Fibroblast of skin of left biceps (primary cell): ENCODE measurements at places on chromosomes 11 and 22.

DNA sequence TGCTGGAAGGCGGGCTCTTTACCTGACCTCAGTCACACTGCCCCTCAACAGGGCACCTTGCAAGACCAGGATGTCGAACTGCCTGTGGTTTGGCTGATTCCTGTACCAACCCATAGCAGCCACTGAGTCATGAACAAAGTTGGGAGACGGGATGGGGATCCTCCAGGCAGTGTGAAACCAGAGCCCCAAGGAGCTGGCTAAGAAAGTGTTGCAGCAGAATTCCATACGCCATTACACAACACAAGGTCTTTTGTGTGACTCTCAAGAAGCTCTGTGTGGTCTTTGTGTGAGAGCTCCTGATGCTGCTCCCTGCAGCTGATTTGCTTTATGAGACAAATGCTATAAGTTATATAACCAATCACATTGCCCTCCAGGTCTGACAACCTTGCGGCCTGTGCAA, 617.7 kb downstream of the OPCML start:
- no peak for DNase-seq

GRCh38 chr22:32323513-32324164, 34.0 kb upstream of the RFPL3 start:
- no peak for DNase-seq

DNA sequence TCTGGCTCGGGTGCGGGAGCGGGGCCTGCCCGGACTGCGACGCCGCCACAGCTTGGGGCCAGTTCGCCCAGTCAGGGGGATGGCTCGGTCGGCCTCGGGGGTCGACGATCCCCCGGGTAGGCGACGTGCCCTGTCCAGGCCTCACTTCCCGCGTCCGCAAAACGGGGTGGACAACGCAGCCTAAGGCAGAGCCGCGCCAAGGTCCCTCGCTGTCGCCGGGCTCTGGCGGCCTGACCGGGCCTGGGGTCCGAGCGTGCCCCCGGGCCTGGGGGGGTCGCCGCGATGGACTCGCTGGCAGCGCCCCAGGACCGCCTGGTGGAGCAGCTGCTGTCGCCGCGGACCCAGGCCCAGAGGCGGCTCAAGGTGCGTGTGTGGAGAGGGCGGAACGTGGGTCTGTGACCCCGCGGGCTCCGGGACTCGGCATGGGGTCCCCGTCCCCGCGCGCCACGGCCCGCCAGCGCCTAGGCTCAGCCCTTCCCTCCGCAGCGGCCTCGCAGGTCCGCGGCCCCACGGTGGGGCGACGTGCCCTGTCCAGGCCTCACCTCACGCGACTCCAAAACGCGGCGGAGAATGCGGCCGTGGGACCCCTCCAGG, 4.2 kb downstream of the SEPTIN5 start:
- no peak for DNase-seq

DNA sequence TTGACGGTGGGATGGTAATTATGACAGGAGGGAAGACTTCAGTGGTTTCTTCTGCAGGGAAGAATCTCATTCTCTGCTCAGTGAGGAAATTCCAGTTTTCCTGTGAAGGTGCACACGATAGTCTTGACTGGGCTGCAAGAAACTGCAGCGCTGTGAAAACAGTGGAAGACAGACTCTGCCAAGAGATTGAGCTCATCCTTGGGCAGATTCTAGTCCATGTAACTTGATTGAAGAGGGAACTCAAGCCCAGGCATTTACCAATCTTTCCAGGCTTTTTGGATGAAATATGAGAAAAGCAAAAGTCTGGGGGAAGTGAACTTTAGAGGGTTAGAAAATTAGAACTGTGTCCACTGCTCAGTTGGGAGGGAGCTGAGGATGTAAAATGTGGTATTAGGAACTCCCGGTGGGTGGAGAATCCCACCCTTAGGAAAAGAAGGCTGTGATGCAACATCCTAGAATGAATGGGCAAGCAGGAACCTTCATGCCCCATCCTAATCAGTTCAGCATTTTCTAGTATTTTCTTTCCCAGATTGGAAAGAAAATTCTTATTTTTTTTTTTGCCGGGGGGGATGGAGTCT, 212.6 kb downstream of the DBX1 start:
- no peak for DNase-seq

GRCh38 chr11:90426442-90426841, 203.6 kb upstream of the CHORDC1 start:
- DNase-seq, result no peak

GRCh38 chr22:22199634-22200033, 45.0 kb upstream of the VPREB1 start:
- no peak for DNase-seq

GRCh38 chr11:10594407-10594806, 25.9 kb upstream of the LYVE1 start:
- no peak for DNase-seq

- no peak for DNase-seq
Measured at GRCh38 chr22:24330636-24331035, 60.0 kb downstream of the SPECC1L start.

DNA sequence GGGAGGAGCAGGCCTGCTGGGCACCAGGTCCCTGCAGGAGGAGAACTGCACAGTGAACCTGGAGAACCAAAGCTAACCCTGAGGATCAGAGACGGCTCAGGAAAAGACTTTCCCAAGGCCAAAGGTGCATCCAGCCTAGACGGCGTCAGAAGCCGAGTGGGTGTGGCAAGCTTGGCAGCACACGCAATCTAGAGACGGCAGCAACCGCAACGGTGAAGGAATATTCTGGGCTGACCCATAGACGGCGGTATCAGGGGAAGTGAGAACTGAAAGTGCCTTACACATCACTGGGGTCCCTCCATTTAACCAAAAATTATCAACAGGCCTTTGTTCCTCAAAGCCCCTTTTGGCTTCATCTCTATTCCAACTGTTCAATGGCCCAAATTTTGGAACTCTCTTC, 26.2 kb downstream of the SPATA19 start:
- no peak for DNase-seq

DNA sequence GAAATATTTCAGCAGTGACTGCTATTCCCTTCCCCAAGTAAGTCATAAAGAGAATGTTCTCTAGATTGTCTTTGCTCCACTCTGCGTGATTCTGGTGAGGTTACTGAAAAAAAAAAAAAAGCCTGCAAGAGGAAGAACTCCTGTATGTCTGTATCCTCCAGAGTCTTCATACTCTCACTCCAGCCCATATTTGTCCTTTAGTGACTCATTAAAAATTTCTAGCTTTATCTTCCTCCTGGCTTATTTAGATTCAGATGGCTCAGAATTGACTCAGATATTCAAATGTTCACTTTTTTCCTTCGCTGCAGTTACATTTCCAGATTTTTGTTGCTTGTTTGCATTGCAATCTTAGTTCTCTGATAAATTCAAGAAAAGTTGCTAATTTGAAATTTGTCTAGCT, 76.3 kb upstream of the CNTN5 start:
- no peak for DNase-seq

GRCh38 chr11:114308689-114309089, 12.5 kb downstream of the NNMT start:
- DNase-seq, result no peak

- DNase-seq, result no peak
Measured at GRCh38 chr22:42307806-42308563, 37.5 kb upstream of the TCF20 start.

DNA sequence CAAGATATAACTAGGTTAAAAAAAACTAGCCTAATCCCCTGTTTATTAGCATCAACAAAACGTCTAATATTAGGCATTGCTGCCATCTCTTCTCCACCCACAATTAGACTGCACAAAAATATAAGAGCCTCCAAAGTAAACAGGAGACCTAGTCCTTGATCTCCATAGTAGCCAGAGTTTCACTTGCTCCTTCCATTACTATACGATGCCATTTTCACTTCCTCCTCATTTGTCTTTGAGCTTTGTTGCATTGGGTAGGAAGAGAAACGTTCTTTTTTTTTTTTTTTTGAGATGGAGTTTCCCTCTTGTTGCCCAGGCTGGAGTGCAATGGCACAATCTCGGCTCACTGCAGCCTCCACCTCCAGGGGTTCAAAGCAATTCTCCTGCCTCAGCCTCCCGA, 42.3 kb upstream of the RDX start:
- DNase-seq, result no peak

GRCh38 chr22:42368379-42369249, 63.6 kb downstream of the NFAM1 start:
- DNase-seq, result no peak

GRCh38 chr11:64224151-64224890, 1.7 kb downstream of the TRPT1 start:
- DNase-seq, result no peak

GRCh38 chr11:121688860-121689614, 236.3 kb upstream of the SORL1-AS1 start:
- DNase-seq, result no peak

DNA sequence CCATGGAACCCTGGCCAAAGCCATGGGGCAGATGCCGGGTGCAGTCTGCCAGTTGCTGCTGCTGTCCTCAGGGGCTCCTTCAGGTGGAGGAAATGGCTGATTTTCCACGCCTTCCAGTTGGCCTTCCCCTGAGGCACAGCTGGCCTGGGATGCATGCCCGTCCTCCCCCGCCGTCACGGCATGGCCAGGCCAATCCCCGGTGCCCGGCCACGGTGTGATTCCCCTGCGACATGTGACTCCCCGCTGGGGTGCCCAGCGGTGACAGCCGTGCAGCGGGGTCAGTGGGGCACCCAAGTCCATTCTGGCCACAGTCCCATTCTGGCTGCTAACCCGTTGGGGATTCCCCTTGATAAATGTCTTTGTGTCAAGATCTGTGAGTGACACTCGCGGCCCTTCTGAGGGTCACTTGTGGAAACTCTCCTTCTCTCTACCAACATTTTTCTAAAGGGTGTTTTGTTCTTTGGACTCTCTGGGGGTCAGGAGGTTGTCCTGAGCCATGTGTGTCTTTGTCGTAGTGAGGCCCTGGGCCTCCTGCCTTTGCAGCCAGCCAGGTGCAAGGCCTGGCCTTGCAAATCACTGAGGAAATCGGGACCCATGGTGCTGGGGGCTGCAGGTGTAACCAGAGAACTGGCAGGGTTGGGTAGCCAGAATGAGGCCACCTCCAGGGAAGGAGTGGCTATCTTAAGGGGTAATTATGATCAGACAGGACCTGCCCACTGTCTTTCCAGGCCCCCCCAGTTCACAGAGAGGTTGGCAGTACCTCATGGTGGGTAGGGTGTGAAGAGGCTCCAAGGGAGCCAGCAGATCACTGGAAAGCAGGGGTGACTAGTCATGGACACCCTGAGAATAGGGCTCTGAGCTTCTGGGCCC, 37.1 kb downstream of the KCNQ1OT1 start:
- DNase-seq, result no peak

DNA sequence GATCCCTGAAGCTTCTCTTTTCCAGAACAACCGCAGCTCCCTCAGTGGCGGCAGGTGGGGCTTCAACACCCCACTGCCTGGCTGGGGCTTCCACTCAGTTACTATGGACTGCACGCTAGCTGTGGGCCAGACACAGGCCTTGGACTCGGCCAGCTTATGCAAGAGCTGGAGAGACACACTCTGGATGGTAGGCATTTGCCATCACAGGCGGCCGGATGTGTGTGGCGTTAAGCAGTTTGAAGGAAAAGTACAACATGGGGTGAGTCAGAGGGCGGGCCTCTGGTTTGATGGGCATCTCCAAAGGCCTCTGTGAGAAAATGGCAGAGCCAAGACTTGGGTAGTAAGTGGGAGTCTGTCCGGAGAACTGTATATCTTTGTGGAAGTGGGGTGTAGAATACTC, 17.6 kb downstream of the KCNJ4 start:
- no peak for DNase-seq

GRCh38 chr11:6365659-6366058, 24.6 kb upstream of the SMPD1 start:
- no peak for DNase-seq

DNA sequence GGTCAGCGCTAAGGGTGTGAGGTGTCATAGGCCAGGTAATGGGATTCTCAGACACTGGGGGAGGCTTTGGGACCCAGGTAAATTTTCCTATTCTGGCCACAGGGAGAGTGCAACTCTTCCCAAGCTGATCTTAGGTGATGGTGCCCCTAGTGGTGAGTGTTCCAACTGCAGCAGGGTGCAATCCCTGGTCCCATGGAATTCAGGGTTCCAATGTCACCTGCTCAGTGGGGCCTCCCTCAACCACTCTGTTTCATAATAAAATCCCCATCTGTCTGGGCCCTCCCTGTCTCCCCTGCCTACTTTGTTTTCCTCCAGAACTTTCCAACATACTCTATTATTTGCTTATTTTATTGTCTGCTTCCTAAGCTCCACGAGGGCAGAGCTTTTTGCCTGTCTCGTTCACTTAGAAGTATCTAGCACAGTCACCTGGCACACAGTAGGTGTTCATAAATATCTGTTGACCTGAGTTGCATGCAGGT, 2.9 kb upstream of the SGSM1 start:
- DNase-seq, result no peak

DNA sequence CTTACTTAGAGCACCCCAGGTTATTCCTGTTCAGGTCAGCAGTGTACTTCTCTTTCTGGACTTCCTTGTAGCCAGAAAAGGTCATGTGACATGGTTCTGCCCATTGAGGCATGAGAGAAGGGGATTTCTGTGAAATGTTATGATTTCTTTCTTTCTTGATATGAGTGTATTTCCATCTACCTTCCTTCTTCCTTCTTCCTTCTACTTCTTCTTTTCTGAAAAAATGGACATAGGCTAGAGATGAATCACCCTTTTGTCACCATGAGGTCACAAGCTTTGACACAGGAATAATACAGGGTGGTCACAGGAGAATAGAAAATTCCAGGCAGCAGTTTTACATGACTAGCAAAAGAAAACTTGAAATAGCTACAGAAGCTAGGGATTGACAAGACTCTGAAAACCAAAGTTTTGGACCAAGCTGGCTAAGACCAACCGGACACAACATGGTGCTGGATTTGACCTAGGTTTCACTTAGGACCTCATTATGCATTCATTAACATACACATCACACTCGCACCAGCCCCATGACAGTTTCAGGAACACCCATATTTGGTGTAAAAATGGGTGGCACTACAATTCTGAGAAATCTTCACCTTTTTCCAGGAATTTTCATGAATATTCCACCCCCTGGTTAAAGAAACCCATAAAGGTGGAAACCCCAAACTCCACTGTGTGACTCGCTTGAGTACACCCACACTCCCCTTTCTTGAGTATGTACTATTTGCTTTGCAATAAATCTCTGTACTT, 21.2 kb upstream of the MAP6 start:
- no peak for DNase-seq

- DNase-seq, result no peak
Measured at GRCh38 chr22:43297270-43298061, 45.7 kb downstream of the SCUBE1 start.

- peak; percentile 51 for DNase-seq
Measured at GRCh38 chr11:1557904-1558774, 13.9 kb downstream of the DUSP8 start.

GRCh38 chr22:25101501-25101900, 98.2 kb upstream of the CRYBB3 start:
- DNase-seq, result no peak

GRCh38 chr22:48738204-48738980, 1089.3 kb downstream of the BRD1 start:
- no peak for DNase-seq
